ENCODE measurements at places on chromosomes 11 and 22. TPM values are rescaled to one million over a fixed set of nuclear protein-coding genes. Genes with fewer than 3 reads are reported as not detected.

The DEUP1 gene
- not detected for total RNA-seq

The DENND6B gene
- total RNA-seq = 1.2 TPM

The LDHAL6A gene
- total RNA-seq = not detected

The OR51B2 gene
- not detected for total RNA-seq

The CNIH2 gene
- total RNA-seq = not detected

The TEAD1 gene
- 121 TPM for total RNA-seq

The B4GALNT4 gene
- 1.5 TPM for total RNA-seq

The SLC7A4 gene
- 0.25 TPM for total RNA-seq

The PGA5 gene
- not detected for total RNA-seq

DNA sequence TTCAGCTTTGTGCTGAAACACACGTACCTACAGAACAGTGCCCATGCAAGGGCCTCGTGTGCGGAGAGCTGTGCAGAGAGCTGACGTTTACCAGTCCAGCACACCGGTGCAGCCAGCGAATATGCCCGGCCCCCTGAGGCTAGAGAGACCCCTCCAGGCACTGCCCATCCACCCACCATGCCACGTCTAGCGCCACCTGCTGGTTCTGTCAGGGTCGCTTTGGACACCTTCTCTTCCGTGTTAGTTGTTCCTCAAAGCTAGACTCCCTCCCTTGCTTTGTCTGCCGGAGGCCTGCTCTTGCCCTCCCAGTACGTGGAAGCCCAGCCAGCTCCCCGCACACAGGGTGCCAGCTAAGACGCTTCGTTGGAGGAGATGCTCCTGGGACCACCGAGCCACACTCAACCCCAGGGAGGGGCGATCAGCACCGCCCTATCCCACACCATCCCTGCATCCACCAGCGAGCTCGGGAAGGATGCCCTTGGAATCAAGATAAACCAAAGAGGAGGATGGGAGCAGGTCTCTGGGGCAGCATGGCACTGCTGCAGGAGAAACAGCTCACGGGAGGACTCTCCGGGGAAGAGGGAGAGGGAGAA, 43.4 kb downstream of the CPT1A start:
- DNase-seq = no peak

DNA sequence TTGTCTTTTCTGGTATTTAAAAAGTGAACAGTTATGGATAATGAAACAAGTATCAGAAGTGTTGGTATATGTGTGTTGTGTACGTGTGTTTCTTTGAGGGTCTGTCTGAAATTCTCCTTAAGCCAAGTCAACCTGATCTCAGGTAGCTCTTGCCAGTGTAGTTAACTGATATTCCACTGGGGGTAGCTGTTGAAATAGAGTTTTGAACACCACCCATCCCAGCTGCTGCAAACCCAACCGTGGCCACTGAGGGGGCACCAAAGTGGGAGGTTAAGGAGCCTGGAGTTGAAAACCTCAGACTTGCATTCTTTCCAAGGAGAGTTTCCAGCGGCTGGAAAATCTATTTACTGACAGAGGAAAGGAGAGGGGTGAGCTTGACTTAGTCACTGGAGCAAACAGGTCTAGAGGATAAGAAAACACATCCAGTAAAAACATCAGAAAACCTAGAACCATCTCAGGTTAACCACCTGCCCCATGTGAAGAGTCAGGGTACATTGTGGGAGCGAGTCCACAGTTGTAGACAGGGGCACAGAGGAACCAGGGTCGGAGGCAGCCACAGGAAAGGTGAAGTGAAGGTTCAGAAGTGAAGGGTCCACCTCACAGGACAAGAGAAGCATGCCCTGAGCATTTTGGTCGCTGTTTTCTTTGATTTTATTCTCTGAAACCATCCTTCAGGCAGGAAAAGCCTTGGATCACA, 8.8 kb upstream of the CUL5 start:
- DNase-seq = no peak

- no peak for DNase-seq
Measured at GRCh38 chr11:26025676-26026075, 306.3 kb upstream of the ANO3 start.

DNA sequence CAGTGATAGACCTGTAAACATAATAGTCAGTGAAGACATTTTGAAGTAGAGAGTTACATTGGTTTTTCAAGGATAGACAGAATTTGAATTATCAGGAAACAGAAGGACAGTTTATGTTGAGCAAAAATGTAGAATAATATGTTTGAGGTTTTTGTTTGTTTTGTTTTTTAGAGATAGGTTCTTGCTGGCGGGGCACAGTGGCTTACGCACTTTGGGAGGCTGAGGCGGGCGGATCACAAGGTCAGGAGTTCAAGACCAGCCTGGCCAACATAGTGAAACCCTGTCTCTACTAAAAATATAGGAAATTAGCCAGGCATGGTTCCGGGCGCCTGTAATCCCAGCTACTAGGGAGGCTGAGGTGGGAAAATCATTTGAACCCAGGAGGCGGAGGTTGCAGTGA, 35.6 kb downstream of the BCL2L13 start:
- DNase-seq = no peak

DNA sequence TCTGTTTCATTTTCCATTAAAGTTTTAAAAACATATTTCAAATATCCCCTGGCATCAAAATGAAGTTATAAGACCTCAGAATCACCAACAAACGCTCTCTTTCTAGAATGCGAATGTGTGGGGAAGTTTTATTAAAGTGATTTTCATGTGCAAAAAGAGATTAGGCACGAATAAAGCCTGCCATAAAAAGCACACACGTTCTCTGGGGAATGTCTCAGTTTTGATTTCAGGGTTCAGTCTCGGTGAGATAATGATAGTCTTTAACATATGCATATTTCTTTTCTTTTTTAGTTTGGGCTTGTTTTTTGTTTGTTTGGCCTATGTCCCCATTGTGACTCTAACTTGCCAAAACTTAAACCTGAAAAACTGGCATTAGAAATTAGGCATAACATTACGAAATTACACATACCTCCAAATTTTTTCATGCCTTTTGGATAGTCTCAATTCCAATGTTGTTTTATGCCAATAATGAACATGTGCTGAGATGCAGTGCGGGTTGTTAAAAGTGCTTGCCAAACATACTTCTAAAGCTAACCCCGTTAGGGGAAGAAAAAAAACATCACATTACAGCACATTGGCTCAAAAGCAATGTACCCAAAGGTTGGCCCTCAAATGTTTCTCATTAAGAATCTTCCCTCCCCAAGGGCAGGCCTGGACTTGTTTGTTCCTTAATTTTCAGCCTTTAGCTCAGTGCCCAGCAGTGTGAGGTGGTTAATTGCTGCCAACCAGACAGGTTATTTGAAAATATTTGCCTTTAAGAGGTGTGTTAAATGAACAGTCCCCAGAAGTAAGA, 33.2 kb upstream of the FBLN1 start:
- no peak for DNase-seq

DNA sequence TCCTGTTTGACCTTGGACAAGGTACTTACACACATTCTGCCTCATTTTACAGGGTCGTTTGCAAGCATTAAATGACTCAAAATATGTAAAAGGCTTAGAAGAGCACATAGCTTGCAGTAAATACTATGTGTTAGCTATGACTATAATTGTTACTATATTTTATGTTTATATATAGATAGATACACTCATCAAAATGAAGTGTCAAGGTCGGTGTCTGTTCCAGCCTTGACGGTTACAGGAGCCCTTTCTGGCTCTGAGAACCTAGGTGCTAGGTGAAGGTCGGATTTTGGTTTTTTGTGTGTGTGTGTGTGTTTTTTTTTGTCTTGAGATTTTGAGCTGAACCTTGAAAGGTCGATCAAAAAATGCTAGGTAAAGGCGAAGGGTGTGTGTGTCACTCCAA, 24.5 kb upstream of the LIMK2 start:
- DNase-seq = no peak

DNA sequence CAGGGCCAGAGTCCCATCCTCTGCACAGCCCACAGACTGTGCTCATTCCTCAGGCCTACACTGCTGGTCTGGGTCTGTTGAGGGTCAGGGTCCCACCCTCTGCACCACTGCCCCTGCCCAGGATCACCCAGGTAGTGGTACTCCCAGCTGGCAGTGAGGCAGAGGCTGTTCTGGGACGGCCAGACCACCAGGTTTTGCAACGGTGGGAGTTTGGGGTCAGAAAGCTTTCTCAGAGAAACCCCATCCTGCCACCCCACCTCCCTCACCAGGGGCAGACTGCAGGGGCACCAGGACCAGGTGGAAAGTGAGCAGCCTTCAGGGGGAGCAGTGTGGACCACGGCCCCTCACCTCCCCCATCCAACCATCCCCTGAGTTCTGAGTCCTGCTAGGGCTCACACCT, 10.8 kb downstream of the NPTXR start:
- DNase-seq = no peak

Data from left ventricle myocardium inferior (tissue), 1 donor.